CD8-positive, alpha-beta memory T cell (primary cell): ENCODE measurements at places on chromosomes 13 and 19.
A peak's percentile ranks its signal among the peaks of the same experiment; 100 is the strongest.

GRCh38 chr13:30561511-30561910 is 56.2 kb upstream of the USPL1 start:
- DNase-seq, result no peak

DNA sequence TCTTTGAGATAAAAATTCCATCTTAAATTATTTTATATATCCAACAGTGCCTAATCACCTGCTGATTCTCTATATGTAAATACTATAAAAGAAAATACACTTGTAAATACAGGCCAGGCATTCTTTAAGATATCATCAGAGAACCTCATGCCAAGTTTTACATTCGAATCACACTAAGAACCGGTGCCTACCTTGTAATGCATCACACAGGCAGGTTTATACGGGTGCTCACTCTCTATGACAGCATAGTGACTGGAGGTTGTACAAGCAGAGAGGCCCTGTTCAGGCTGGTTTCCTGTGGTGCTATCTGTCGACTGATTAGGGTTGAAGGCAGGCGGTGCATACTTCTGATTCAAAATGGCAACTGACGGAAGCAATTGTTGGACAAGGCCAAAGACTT is 141.3 kb upstream of the FBXL3 start:
- no peak for DNase-seq

- no peak for DNase-seq
These were observed 9.1 kb downstream of the FOXO1 start for GRCh38 chr13:40657307-40657706.

GRCh38 chr13:36530050-36530789 is 97.9 kb downstream of the CCNA1 start:
- DNase-seq, result no peak

GRCh38 chr13:102870677-102871415 is 25.0 kb downstream of the ERCC5 start:
- DNase-seq, result peak; percentile 36

GRCh38 chr13:91270031-91270430 is 77.5 kb upstream of the MIR17HG start:
- no peak for DNase-seq

DNA sequence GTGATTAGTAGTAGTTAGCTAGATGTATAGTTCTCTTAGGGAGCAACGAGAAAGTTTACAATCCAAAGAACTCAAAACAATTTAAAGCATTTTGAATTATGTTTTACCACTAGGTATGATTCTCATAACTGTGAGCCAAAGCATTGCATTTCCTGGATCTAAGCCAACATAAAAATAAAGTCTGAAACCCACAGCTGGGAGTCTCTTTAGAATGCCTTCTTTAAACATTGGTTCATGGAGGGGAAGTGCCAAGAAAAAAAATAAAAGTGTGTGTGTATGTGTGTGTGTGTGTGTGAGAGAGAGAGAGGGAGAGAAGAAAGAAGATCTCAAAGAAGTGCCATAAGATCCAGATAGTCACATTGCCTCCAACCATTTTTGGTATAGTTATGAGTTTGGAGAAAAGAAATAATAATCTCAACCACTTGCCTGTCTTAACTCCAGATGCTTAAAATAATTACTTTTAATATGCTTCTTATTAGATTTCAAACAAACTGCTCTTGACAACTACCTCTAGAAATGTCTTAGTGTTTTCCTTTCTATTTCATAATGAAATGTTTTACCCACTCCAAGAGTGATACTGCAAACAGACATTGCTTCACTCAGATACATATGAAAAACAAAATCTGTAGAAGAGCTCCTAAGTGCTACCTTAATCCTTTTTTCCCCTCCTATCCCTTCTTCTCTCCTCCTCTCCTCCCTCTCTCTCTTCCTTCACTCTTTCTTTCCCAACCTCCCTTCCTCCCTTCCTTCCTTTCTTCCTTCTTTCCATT is 554.1 kb downstream of the KCTD12 start:
- no peak for DNase-seq
